ENCODE measurements at places on chromosomes 2 and 18.

GRCh38 chr2:27906074-27906473 lies 15.5 kb downstream of the BABAM2 start:
- DNase-seq: no peak

DNA sequence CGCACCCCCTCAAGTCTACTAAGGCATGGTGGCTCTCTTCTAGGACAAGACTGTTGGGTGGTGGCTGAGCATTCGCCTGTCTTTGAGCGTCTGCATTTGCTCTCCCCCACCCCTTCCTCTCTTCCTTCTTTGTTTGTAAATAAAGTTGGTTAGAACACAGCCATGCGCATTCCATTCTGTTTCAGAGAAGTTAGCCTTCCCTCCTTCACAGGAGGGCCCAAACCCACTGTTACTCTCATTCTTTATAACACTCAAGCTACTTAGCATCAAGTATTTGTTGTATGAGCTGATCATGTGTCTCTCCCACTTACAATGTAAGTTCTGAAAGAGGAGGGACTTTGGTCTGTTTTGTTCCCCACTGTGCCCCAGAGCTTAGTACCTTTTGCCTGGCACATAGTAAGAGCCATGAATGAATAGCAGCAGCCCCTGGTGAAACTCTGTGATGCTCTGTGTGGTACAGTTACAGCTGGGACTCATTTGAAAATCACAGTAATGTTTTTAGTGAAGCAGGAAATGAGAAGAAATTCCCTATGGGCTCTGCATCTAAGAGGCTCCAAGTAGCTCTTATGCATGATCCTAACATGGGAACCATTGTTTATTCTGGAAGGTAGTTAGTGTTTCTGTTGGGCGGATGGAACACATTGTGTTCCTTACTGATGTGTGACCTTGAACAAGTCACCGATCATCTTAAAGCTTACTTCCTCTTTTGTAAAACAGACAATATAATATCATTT lies 7.7 kb downstream of the MGAT5 start:
- no peak for DNase-seq

DNA sequence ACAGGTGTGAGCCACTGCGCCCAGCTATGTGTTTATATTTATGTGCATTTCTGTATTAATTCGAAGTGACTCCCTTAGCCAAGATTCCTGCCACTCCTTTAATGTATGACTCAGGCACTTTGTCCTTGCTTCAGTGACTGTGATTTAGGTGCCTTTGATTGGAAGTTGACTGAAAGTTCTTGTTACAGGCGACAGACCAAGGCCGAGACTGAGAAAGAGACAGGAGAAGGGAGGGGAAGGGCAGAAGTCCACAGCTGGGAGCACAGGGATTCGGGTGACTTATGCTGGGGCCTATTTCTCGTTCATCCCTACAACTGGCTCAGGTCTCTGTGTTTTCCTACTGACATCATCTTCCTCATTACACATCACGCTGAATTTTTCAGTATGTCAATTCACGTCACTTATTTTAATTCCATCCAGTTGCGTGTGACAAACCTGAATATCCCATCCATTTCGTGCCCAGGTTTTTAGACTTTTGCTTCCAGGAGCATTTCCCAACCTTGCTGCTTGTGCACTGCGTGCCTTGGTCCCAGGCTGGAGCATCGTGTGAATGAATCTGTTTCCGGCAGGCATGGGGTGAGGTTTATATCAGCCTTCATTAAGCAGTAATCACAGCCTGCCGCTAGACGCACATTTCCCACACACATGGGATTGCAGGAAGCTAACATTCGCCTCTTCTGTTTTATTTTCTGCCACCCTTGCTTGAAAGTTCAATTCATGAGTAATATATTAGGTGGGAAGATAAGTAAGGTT lies 42.4 kb downstream of the TMEM18 start:
- DNase-seq: no peak

- no peak for DNase-seq
These were observed 97.2 kb downstream of the SEPTIN10 start for GRCh38 chr2:109516445-109517117.

DNA sequence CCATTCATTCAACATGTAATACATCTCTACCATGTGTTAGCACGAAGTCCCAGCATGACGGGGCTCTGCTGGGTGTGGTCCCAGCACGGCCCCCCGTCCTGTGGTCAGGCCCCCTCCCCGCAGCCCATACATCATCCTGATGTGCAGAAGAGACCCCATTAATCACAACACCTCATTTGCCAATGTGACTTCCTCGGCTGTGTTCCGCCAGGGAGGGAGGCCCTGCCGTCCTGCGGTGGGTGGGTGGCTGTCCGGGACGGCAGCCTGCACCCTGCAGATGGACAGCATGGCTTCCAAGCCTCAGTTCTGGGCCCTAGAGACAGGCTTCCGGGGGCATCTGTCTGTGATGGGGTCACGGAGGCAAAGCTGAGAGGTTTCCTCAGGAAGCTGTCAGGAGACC lies 254.0 kb downstream of the CYP26B1 start:
- no peak for DNase-seq

Data from stimulated activated CD4-positive, alpha-beta T cell treated with anti-CD3 and anti-CD28 coated beads, Interleukin-1b, Interleukin-23, amount 100 ng/mL, for 1 hour (primary cell).